ENCODE measurements at places on chromosomes 5 and 9.

GRCh38 chr5:160312134-160312959, at the start of gene CCNJL:
TSS of gene CCNJL (minus strand) at chr5:160312564. CDS start at chr5:160311923, 641 bp downstream.
- DNase-seq: no peak

DNA sequence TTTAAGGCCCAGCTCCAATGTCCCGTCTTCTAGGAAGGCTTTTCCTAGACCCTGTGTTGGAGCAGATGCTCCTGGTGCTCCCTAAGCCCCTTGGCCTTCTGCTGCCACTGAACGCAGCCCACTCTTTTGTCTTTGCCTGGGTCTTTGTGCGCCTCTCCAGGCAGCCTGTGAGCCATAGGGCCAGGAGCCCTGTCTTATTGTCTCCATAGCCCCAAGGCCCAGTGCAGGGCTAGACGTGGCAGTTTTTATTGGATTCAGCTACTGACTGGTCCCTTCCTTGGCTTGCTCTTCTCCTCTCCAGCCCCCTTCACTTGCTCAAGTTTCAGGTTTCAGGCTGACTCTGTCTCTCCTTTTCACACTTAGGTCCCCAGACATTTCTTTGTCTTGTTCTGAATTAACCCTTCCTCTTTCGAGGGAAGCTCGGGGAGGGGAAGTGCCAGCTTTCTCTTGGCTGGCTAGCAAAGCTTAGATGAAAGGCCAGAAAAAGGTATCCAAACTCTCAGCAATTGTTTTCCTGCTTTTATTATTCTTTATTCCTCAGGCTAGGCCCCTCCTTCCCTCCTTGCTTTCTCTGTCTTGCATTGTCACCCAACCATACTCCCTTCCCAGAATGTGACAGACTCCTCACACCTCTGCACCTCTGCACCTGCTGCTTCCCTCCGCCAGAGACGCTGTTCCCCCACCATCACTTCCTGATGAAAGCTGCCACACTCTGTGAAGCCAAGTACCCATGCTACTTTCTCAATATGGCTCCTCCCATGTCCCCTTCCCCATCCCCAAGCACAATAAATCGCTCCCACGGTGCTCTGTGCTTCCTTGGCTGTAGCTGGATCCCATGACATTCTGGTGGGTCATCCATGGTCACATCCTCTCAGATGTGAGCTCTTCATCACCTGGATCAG, 101.6 kb upstream of the CPEB4 start:
- no peak for DNase-seq

DNA sequence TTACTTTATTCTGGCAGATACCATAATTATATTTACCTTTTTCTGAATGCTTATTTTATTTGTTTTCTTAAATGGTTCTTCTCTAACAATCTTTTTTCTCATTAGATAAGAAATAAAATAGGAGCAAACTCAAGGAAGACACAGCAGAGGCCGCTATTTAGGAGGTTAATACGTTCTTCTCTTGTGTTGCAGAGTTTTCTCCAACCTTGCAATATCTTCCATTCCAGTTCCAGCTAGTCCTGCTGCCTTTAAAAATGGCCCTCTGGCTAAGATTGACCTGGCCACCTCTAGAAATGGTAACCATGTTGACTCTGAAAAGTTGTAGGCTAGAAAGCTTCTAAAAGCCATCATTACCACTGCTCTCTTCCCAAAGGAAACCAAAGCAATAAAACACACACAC, 718.8 kb downstream of the MAT2B start:
- no peak for DNase-seq

GRCh38 chr5:171310212-171310818, 1.3 kb downstream of the TLX3 start:
- DNase-seq: no peak

DNA sequence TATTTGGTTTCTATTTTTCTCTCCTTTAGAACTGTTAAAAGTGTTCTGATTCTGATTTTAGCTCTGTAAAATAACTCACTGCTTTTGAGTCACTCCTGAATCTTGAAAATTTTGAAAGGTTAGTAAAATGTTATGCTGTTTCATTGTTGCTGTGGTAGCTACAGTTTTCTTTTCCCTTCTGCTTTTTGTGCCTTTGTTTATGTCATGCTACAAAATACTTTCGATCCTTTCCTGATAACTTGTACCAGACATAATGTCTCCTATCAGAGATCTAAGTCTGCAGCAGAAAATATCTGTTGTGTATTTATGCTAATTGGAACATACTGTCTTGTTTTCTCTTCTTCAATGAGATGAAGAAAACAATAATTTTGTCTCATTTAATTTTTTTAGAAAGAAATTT, 26.9 kb upstream of the CEP120 start:
- DNase-seq: no peak

- no peak for DNase-seq
Measured at GRCh38 chr9:68625559-68625958, 79.5 kb upstream of the PIP5K1B start.

GRCh38 chr5:80864706-80865435, 95.3 kb upstream of the RASGRF2 start:
- DNase-seq: no peak

- no peak for DNase-seq
Measured at GRCh38 chr9:69455311-69455710, 130.3 kb downstream of the ENTREP1 start.

- DNase-seq: no peak
Measured at GRCh38 chr5:154240595-154240994, 50.1 kb downstream of the GALNT10 start.

DNA sequence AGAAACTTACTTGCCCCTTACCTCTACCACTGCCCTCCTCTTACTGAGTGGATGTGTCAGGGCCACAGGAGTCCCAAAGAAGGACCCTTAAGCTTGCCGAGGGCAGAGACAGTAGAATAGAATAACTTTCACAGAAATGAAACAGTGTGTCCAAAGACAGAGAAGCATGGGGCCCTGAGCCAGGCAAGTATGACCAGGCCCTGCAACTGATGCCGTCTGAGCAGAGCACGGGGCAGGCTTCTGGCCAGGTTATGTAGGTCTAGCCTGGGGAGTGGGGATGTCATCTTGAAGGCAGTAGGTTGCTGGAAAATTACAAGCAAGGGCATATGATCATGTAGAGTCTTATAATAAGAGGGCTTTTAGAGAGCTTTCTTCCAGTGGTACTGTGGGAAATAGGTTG, 415.4 kb downstream of the KDM4C start:
- DNase-seq: no peak

All from stimulated activated CD4-positive, alpha-beta T cell treated with anti-CD3 and anti-CD28 coated beads, Interleukin-4, amount 100 ng/mL, for 4 hours (primary cell).